Stromal cell of bone marrow (primary cell): ENCODE measurements at places on chromosomes 6 and 20.

DNA sequence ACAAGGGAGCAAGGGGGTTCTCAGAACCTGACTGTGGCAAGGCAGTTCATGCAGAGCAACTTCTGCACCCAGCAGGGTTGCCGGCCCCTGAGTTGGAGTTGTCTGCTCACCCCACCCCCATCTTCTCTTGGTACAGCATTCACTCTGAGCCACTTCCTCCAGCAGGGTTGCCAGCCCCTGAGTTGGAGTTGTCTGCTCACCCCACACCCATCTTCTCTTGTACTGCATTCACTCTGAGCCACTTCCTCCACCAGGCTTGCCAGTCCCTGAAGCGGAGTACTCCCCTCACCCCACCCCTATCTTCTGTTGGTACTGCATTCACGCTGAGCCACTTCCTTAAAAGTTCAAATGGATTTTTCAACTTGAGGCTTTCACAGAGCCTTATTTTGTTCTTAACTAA lies 79.7 kb upstream of the SYNDIG1 start:
- DNase-seq: no peak

GRCh38 chr6:22682979-22683378 lies 113.6 kb downstream of the HDGFL1 start:
- DNase-seq: no peak

DNA sequence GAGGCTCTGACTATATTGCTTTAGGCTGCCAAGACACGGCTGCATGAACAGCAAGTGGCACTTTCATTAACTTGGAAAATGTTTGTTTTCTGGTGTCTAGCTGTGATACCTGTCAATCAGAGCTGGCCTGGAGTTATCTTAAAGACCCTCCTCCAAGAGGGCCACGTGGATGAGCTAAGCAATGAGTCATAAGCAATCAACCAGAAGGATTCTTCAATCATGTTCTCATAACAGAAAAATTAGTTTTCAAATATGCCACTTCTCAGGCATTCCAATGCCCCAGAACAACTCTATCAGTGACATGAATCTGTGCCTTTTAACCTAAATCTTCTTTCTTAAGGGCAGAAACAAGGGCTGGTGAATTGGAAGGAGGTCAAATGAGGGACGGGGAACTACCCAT lies 283.0 kb downstream of the HTR1B start:
- no peak for DNase-seq

- DNase-seq: no peak
These were observed 3.5 kb downstream of the PAX1 start for GRCh38 chr20:21708738-21709534.

- DNase-seq: no peak
These were observed 258.3 kb upstream of the FOXQ1 start for GRCh38 chr6:1053586-1053985.

- DNase-seq: no peak
These were observed 13.2 kb upstream of the RSPH3 start for GRCh38 chr6:159013229-159013628.

DNA sequence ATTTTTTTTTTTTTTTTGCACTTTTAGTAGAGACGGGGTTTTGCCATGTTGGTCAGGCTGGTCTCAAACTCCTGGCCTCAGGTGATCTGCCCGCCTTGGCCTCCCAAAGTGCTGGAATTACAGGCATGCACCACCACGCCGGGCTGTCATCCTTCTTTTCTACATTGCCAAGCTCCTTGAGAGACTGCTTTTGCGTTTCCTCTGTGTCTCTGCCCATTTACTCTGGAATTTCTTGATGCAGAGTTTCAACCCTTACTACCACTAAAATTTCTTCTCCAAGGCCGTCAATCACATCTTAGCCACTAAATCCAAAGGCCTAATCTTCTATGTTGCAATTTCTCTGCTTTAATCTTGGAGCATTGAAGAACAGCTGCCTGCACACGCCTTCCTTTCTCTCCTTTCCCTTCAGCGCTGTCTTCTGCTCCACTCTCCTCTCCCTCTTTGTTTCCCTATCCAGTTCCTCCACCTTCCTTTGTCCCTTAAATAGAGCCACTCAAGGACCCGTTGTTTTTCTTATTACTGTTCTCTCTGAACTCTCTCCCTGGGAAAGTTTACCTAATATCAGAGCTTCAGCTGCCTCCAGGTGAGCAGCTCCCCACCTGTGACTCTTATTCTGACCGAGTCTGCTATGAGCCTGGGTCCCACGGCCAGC lies 98.8 kb downstream of the SLC35B3 start:
- DNase-seq: no peak

GRCh38 chr6:155432293-155432692 lies 23.3 kb downstream of the NOX3 start:
- no peak for DNase-seq

DNA sequence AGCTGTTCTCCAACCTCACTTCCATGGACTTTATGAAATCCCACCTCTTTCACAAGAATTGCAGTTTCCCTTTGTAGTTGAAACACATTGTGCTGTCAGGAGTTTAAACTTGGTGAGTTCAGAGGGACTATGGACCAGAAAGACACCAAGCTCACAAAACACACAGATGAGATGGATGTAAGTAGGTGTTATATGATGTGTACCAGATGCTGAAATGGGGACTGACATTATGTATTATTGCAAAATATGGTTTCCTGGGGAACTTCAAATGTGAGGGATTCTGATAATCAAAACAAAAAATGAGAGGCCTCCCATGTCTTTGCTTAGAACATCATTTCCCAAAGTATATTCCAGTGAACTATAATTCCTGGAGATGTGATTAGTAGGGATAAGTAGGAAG lies 401.1 kb upstream of the ARID1B start:
- DNase-seq: no peak

DNA sequence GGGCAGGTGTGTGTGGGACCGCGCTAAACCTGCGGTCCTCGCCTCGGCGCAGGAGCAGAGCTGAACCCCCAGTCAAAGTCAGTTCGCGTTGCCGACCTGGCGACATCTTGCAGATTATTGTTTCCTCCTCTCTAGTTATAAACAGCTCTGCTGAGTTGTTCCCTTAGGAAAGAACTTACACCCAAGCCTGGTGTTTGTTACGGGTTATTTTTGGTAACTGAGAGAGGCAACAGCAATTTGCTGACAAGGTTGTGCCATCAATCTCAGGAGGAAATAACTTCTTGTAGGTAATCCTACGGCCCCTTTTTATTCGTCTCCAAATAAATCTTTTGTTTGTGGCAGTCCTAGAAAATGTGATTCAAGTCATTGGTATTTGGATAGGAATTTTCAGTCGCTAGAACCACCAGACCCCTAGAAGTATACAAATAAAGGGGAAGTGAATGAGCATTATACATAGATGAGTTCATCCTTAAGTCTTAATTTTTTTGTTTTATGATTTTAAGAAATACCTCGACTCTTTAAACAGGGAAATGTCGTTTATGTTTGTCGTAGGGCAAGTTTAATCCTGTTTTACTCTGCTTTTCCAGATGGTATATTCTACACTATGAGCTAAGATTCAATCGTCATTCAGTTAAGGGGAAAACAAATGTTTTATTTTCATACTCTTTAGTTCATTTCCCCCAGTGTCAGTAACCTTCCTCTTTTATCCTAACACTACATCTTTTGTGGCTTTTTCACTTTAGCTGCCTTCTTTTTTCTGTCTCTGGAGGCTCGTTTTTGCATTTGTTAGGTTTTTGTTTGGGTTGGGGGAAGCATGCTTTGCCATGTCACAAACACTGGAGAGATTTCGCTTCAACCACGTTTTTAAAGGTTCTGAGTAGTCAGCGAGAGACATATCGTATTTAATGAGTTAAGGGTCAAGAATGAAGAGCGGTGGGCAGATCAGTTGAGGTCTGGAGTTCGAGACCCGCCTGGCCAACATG lies 1.2 kb downstream of the PM20D2 start:
- DNase-seq: no peak

DNA sequence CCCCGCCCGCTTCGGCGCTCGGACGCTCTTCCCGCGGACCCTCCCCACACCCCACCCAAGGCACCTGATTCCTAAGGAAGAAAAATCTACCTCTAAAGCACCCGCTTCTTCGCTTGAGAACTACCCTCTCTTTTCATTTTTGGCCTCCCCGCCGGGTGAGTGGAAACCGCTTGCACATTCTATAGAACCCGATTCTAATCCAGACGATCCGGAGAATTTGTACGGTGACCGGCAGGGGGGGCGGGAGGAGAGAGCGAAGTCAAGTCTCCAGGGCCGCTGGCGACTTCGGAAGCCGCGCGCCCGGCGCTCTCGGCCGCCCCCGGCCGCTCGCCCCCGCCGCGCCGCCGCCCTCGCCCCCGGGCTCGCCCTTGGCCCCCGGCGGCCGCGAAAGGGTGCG lies at the start of gene RBM24:
RBM24 (plus strand) TSS at position 262 of the 397 bp plus-strand sequence. CDS start 221 bp downstream, outside the sequence.
- peak; percentile 38 for DNase-seq

GRCh38 chr6:115842338-115842737 lies 218.4 kb downstream of the FRK start:
- DNase-seq: no peak

DNA sequence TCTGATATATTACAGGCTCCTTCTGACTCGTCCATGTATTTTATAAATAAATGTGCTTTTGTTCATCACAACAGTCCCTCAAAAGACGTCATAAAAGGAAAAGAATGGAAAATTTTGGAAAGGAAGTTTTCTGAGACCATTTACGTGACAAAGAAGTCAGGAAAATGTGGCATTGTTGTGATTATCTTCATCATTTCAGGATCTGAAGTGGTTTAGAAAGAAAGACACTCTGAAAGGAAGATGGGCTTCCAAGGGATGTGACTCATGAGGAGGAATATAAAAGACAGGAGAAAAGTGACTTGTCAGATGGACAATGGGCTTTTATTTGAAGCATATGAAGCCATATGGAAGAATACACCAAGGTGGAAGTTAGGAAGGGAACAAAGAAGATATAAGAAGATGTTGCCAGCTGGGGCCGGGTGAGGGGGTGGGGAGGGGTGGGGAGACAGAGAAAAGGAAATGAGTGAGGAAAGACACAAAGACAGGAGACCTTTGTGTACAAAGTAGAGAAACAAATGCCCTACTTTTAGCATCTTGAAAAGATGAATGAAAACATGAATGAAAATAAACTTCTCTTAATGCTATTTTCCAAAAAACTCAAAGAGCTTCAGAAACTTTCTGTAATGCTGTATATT lies 190.3 kb upstream of the PREP start:
- DNase-seq: no peak

DNA sequence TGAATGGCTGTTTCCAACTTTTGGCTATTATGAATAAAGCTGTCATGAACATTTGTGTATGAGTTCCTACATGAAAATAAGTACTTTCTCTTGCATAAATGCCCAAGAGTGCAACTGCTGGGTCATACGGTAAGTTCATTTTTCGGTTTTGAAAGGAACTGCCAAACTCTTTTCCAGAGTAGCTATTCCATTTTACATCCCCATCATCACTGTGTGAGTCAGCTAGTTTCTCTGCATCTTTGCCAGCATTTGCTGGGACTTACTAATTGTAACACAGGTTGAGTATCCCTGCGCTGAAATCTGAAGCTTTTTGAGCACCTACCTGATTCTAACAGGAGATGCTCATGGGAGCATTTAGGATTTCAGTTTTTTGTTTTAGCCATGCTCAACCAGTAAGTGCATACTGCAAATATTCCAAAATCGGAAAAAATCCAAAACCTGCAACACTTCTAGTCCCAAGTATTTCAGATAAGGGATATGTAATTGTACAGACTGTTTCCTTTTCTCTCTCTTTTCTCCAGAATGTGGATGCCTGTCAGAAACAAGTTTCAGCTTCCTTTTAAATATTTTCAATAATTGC lies 118.4 kb downstream of the DTNBP1 start:
- DNase-seq: peak; percentile 69

DNA sequence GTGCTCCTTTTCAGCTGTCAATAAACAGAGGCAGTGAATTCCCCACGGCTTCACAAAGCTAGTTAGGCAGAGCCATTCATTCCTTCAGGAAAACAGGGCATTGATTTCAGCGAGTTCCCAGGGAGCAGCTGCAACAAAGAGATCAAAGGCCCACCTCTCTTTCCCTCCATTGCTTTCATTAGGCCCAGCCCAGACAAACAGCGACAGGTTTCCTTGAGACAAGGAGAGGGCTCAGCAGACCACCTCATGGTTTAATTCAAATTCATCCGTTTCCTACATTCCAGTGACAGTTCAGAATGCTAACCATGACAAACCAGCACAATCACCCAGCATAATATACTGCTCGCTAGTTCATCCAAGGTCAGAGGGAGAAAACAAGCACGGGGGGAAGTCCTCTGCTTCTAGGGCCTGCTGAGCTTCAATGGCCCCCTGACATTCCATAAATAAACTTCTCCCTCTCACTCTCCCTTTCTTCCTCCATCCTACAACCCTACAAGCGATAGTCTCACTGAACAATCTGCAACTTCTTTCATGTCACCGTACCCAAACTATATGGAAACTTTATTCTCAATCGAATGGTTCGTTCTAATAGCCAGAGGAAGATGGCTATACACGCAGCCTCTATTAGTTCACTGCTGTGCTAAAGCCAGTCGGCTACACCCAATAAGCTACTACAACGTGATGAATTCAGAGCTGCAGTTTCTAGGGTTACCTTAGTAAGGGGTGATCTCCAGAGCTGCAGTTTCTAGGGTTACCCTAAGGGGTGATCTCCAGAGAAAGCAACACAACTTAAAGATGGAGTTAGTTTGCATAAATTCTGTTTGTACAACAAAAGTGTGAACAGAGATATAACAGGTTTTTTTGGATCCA lies 34.7 kb downstream of the PLAGL1 start:
- DNase-seq: no peak

DNA sequence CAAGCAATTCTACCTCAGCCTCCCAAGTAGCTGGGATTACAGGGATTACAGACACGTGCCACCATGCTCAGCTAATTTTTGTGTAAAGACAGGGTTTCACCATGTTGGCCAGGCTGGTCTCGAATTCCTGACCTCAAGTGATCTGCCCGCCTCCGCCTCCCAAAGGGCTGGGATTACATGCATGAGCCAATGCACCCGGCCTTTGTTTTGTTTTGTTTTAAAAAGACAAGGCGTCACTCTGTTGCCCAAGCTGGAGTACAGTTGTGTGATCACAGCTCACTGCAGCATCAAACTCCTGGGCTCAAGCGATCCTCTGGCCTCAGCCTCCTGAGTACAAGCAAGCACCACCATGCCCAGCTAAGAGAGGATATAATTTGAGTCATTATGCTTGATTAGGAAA lies 5.4 kb downstream of the SERINC3 start:
- peak; percentile 48 for DNase-seq

GRCh38 chr6:25428758-25429317 lies 149.7 kb downstream of the CARMIL1 start:
- no peak for DNase-seq

- no peak for DNase-seq
These were observed 205.7 kb downstream of the ANKRD60 start for GRCh38 chr20:58022711-58023110.

DNA sequence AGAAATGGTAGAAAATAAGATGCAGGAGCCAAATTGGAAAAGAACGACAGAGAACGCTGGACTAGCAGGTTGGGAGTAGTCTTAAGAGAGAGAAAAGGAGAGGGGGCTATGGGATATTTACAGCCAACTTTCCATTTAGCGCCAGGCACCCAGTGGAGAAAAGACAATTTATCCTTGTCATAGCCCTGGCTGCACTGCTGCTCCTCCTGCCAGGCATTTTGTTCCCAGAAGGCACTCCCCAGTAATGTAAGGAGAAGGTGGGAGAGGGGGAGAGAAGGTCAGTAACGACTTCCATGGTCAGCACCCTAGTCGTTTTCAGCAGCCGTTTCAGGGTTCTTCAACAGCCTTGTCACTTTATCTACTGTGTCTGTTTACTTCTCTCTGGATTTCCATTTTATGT lies 159.0 kb downstream of the TRMT11 start:
- no peak for DNase-seq
